Ovary (tissue), 10 donors: ENCODE measurements at places on chromosomes 7 and 10. TPM values are rescaled to one million over a fixed set of nuclear protein-coding genes. Genes with fewer than 3 reads are reported as not detected.

DNA sequence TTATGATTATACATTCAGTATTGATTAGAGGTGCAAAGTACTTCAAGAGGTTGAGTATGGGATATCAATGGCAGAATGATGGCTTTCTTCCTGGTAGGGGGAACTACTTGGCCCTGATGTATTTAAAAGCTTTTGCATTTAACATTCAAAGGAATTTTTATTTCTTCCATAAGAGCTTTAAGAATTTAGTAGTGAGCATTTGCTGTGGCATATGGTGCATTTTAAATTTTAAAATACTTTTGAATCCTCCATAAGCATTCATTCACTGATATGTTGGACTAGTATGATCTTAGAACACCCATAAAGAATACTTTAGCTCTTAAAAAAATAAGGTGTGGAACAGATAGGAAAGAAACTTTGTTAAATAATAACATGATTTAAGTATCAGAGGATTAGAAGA is 191.9 kb upstream of the PPP1R3A start:
- no peak for DNase-seq
- H3K4me1 ChIP-seq: no peaks in the 10 kb centered on the region
- no peak overlapping the region for H3K4me3 ChIP-seq
- H3K36me3 ChIP-seq: no peaks in the 10 kb centered on the region
- H3K27me3 ChIP-seq: no peaks in the 10 kb centered on the region
- H3K27ac ChIP-seq: no peak overlapping the region

GHRHR gene
- total RNA-seq: not detected

- H3K27me3 ChIP-seq: no peaks in the 10 kb centered on the region
- no peak for DNase-seq
- no peak overlapping the region for H3K4me3 ChIP-seq
These were observed 32.1 kb downstream of the FAS start for GRCh38 chr10:89022734-89023133.

DNA sequence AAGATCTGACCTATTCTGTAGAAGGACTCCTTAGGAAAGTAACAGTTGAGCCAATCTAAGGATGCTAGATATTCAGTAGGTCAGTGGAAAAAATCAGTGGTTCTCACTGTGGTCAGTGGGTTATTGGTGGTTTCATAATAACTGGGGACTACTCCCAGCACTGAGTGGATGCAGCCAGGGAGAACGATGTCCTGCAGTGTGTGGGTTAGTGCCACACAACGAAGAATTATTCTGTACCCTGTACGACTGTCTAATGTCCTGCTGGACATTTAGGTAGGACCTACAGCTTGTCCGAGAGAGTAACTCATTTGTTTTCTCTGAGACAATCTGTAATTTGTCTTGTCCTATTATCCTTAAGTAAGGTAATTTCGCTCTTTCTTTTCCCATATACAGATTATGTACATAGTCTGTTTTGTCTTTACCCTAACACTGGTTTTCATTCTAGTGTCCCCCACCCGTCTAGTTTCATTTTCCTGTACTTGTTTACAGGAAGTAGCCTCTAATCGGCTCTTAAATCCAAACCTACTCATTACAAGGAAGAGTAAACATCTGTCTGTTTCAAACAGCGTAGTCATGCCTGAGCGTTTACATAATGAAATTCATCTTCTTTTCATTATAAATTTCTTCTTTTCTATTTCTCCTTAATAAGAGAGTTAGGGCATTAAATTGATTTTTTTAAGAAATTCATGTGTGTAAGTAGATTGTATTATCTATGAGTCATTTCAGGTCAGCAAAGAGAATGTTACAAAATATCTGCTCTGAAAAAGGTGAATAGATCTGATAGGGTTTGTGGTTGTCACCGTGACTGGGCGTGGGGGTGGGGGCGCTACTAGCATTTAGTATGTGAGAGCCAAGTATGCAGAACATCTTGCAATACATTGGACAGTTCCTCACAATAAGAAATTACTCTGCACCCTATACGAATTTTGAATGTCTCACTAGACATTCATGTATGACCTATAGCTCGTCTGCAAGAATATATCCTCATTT is 8.3 kb upstream of the ZC3HAV1L start:
- DNase-seq: no peak
- H3K36me3 ChIP-seq: no peaks in the 10 kb centered on the region
- H3K27me3 ChIP-seq: no peaks in the 10 kb centered on the region
- H3K4me1 ChIP-seq: no peaks in the 10 kb centered on the region
- no peak overlapping the region for H3K4me3 ChIP-seq

FAM131B gene
- total RNA-seq: 0.48 TPM

COL1A2 gene
- 545 TPM for total RNA-seq

GRCh38 chr10:29896053-29896452 is 163.3 kb downstream of the JCAD start:
- H3K36me3 ChIP-seq: no peaks in the 10 kb centered on the region
- DNase-seq: no peak
- H3K27me3 ChIP-seq: no peaks in the 10 kb centered on the region
- H3K27ac ChIP-seq: no peak overlapping the region
- no peak overlapping the region for H3K4me3 ChIP-seq

GRCh38 chr7:96026010-96026409 is 253.7 kb downstream of the DYNC1I1 start:
- H3K27ac ChIP-seq: no peak overlapping the region
- H3K4me1 ChIP-seq: no peaks in the 10 kb centered on the region
- H3K27me3 ChIP-seq: no peaks in the 10 kb centered on the region

LRRC27 gene
- total RNA-seq: 8.6 TPM

- no peak for DNase-seq
- H3K27me3 ChIP-seq: no peaks in the 10 kb centered on the region
- no peak overlapping the region for H3K4me3 ChIP-seq
- no peak overlapping the region for H3K27ac ChIP-seq
- H3K36me3 ChIP-seq: no peaks in the 10 kb centered on the region
These were observed 70.0 kb upstream of the PRSS58 start for GRCh38 chr7:142327628-142328405.

DNA sequence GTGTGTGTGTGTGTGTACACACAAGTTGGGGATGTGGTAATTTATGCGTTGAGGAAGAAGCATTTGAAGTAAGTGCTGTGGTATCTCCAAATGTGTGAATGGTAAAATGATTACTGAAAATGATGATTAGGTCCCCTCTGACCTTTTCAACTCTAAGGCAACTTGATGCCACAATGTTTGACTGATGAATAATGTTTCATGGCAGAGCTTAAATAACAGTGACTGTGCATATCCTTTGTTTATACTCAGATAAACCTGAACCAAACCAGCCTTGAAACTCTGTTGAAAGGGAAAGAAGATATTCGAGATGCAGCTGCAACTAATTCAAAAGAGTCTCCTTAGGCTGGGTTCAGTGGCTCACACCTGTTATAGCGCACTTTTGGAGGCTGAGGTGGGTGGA is 64.8 kb upstream of the YAE1 start:
- no peaks in the 10 kb centered on the region for H3K36me3 ChIP-seq
- H3K4me3 ChIP-seq: no peak overlapping the region
- no peaks in the 10 kb centered on the region for H3K27me3 ChIP-seq
- no peaks in the 10 kb centered on the region for H3K4me1 ChIP-seq
- no peak for DNase-seq

DNA sequence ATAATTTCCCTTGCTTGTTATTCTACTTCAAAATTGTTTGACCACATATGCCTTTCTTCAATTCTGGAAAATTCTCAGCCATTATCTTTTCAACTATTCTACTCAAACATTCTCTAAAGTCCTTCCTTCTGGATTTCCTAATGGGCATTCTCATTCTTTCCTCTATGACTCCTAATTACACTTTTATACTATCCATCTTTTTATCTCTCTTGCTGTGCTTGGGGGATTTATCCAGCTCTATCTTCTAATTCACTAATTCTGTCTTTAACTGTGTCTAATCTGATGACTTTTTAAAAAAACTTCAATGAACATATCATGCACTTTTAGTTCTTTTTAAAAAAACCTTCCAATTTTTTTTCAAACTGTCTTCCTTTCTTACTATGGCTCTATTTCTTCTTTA is 38.4 kb downstream of the C10orf143 start:
- no peak overlapping the region for H3K27ac ChIP-seq
- H3K36me3 ChIP-seq: no peaks in the 10 kb centered on the region
- no peak for DNase-seq
- H3K4me1 ChIP-seq: no peaks in the 10 kb centered on the region

PRF1 gene
- total RNA-seq: 5.1 TPM

DNA sequence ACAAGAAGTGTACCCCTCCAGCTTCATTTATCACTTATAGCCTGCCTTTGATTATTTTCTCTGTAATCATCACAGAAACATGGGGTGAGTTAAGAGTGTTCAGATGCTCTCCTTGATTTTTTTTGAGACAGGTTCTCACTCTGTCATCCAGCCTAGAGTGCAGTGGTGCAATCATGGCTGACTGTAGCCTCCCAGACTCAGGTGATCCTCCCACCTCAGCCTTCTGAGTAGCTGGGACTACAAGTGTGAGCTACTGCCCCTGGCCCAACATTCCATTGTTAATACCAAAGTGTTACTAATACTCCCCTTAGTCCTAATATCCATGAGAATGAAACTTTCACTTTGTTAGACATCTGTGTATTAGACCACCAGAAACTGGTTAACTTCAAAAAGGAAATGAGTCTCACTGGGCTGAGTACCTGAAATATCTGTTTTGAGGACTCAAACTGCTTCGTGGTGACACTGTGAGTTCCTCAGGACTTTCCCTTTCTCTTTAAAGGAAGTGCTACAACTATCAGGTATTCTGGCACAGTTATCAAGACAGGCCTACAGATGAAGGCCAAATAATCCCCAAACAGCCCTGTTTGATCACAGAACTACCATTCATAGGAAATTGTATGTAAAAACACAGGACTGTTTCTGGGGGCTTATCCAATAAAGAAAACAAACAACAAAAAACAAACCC is 20.5 kb upstream of the CFAP70 start:
- no peak overlapping the region for H3K27ac ChIP-seq
- H3K4me1 ChIP-seq: no peaks in the 10 kb centered on the region
- H3K27me3 ChIP-seq: no peaks in the 10 kb centered on the region
- no peak for DNase-seq
- H3K36me3 ChIP-seq: peaks cover 2% of the 10 kb centered on the region
- no peak overlapping the region for H3K4me3 ChIP-seq

GRCh38 chr10:132326925-132327324 is 5.1 kb upstream of the LRRC27 start:
- H3K4me3 ChIP-seq: no peak overlapping the region
- H3K36me3 ChIP-seq: no peaks in the 10 kb centered on the region
- H3K4me1 ChIP-seq: peaks cover 12% of the 10 kb centered on the region
- no peak overlapping the region for H3K27ac ChIP-seq
- DNase-seq: no peak

CC2D2B gene
- 0.71 TPM for total RNA-seq

GRCh38 chr10:20302033-20302432 is 485.8 kb downstream of the PLXDC2 start:
- H3K4me1 ChIP-seq: no peaks in the 10 kb centered on the region
- H3K27ac ChIP-seq: no peak overlapping the region
- H3K4me3 ChIP-seq: no peak overlapping the region

SUN3 gene
- not detected for total RNA-seq

ELN gene
- 34.9 TPM for total RNA-seq
